Stimulated activated CD8-positive, alpha-beta memory T cell treated with anti-CD3 and anti-CD28 coated beads, Interleukin-2, amount 100 ng/mL, for 1 hour (primary cell): ENCODE measurements at places on chromosomes 5 and 9.
A peak's percentile ranks its signal among the peaks of the same experiment; 100 is the strongest.

DNA sequence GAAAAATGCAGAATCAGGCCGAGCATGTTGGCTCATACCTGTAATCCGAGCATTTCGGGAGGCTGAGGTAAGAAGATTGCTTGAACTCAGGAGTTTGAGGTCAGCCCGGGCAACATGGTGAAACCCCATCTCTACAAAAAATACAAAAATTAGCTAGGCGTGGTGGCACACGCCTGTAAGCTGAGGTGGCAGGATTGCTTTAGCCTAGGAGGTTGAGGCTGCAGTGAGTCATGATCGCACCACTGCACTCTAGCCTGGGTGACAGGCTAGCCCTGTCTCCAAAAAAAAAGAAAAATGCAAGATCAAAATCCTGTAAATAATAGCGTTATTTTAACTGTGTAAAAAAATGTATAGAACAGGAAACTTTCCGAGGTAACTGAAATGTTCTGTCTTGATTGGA is 39.4 kb downstream of the RNF44 start:
- no peak for DNase-seq

DNA sequence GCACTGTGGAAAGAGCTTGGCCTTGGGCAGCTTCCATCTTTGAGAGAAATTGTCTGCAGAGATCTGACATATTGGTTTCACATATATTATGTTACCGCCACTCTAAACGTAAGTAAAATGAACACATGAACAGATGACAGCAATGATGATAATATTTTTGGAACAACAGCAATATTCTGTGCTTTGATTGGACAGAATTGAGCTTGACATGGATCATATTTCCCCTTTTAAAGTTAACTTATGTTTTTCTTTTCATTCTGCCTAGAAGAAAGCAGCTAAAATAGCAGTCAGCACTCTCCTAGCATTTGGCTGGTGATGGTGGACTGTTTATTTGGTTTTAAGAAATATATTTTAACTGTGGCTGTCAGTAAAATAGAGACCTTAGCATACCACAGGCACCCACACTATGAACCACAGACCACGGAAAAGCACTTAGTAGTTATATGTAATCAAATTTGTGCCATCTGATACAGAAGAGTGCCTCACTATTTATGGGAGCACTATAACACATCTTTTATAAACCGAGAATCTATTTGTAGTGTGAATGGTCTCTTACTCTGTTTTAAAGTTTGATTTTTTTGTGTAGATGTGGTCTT is 1.8 kb upstream of the CFAP95 start:
- no peak for DNase-seq

DNA sequence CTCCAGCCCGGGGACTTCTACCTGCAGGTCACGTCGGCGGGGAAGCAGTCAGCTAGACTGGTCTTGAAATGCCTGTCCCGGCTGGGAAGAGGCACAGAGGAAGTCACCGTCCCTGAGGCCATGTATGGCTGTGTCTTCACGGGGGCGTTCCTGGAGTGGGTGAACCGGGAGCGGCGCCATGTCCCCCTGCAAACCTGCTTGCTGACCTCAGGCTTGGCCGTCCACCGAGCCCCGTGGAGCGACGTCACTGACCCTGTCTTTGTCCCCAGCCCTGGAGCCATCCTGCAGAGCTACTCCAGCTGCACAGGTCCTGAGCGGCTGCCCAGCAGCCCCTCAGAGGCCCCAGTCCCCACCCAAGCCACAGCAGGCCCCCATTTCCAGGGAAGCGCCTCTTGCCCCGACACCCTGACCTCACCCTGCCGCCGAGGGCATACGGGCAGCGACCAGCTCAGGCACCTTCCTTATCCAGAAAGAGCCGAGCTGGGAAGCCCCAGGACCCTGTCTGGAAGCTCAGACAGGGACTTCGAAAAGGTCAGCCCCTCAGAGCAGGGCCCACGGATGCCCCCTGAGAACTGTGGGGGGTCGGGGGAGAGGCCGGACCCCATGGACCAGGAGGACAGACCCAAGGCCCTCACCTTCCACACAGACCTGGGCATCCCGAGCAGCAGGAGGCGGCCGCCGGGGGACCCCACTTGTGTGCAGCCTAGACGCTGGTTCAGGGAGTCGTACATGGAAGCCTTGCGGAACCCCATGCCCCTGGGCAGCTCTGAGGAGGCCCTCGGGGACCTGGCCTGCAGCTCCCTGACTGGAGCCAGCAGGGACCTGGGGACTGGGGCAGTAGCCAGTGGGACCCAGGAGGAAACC is 47.8 kb downstream of the PLEKHG4B start:
- no peak for DNase-seq

DNA sequence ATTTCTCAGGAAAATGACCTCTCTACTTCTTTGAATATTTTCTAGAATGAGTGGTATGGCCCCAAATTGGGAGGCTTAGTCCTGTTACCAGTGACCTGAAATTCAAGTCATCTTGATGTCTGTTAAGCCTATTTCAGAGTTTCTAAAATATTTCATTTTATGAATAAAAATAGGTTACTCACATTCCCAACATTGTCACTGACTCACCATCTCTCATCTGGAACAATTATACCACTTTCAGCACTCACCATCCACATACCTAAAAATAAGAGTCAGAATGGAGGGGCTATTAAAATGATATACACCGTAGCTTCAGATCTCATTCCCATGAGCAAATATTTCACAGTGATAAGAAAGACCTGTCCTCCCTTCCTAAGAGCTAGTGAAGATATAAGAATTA is 71.8 kb downstream of the KIAA1958 start:
- DNase-seq = no peak

- DNase-seq = peak; percentile 75
Measured at GRCh38 chr9:131237931-131238401, 38.3 kb downstream of the FAM78A start.
